Caco-2 (cell line): ENCODE measurements at places on chromosomes 2 and 18. TPM values are rescaled to one million over a fixed set of nuclear protein-coding genes. Genes with fewer than 3 reads are reported as not detected.

DNA sequence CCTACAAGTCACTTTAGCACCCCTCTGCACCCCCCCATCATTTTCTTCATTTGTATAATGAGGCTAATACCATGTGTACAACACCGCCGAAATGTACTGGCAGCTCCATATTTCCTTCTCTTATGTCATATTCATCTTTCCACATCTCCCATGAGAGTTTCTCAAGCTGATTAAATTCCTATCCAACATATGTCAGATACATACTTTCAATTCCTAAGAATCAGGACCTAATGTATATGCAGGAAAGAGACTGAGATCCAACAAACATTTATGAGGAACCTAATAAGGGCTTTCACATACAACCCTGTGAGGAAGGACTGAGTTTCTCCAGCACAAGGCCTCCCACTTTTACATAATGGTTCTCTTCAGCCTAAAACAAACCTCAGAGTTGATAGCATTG lies 41.9 kb downstream of the PRKD3 start:
- DNase-seq = no peak

GRCh38 chr2:200065477-200065876 lies 110.1 kb downstream of the MAIP1 start:
- no peak for DNase-seq

DNA sequence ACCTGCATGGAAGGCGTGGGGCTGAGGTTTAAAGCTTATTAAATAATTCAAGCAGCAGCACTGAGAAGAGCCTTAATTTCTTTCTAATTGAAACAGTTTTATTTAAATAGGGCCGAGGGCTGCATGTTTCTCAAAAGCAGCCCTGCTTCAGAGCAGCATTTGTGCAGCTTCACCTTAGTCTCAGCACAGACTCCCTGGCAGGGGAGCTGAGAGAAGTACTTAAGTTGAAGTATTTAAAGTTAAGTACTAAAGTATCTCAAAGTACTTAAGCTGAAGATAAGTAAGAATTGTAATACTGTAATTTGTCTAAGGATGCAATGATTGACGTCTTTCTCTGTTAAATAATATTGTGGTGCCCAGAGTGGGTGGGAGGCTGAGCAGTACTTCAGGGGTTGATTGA lies 31.4 kb downstream of the IMPA2 start:
- no peak for DNase-seq

DNA sequence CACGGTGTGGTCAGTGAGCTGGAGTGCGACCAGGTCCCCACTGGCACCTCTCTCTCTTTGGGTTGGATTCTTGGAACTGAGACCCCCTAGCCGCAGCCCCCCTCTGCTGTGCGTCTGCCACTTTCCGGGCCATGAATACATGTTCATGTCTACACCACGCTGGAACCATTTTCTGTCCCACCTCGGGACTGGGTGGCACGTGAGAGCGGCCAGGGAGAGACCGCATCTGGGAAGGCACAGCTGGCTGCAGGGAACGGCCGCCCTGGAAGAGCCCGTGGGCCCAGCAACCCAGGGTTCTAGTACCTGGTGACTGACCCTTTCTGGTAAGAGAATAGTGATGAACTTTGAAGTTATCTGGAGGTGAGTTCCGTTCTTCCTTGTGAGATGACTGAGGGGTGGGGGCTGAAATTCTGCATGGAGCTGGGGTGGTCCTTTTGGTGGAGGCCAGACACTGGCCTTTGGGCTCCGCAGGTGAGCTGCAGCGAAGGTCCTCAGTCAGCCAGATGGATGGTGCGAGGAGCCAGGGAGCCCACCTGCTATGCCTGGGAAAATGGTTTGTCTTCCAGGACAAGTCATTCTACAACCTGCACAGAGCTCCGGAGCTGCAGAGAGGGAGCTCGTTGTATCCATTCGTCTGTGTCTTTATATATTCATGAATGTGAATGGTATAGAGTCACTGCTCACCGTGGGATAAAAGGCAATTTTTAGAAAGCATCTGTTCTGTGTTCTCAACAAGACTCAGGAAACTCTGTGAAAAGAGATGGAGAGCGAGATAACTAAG lies 223.5 kb downstream of the NDUFA10 start:
- no peak for DNase-seq

DNA sequence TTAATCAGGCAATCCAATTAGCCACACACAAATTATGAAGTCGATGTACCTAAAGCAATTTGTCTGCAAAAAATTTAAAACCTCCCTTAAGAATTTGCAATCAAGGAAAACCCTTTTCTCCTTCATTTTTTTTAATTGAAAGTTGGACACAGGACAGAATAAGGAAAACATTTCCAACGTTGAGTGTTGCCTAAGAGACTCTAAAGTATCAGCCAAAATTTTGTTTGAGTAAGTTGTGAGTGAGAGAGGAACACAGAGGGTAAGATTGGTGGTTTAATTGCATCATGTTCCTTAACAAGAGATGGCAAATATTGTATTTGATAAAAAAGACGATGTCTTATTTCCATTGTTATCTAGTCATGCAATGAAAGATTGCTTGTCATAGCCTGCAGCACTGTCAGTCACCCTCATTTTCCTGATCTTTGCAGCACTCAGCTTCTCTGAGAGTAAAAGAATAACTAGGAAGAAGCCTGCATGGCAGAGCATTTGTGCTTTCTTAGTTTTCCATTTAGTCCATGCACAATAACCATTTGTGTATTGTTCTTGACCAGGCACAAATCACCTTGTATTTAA lies 115.5 kb downstream of the ICOS start:
- DNase-seq = no peak

TCF7L1 gene
- total RNA-seq = 27.7 and 29.0 TPM in 2 replicates

EML4 gene
- total RNA-seq = 122 and 125 TPM in 2 replicates

KIAA2012 gene
- total RNA-seq = 0.27 and 0.37 TPM in 2 replicates

SERPINB5 gene
- total RNA-seq = not detected in 2 replicates
